Fibroblast of upper back skin (primary cell): ENCODE measurements at places on chromosomes 3 and 15.

GRCh38 chr15:74500401-74500800, 39.4 kb upstream of the UBL7 start:
- no peak for DNase-seq

- DNase-seq: peak; percentile 24
Measured at GRCh38 chr15:32029862-32030781, at the start of gene CHRNA7. Gene CHRNA7, plus strand, starts transcription at chr15:32030515. Its CDS starts 80 bp downstream, at chr15:32030595.

DNA sequence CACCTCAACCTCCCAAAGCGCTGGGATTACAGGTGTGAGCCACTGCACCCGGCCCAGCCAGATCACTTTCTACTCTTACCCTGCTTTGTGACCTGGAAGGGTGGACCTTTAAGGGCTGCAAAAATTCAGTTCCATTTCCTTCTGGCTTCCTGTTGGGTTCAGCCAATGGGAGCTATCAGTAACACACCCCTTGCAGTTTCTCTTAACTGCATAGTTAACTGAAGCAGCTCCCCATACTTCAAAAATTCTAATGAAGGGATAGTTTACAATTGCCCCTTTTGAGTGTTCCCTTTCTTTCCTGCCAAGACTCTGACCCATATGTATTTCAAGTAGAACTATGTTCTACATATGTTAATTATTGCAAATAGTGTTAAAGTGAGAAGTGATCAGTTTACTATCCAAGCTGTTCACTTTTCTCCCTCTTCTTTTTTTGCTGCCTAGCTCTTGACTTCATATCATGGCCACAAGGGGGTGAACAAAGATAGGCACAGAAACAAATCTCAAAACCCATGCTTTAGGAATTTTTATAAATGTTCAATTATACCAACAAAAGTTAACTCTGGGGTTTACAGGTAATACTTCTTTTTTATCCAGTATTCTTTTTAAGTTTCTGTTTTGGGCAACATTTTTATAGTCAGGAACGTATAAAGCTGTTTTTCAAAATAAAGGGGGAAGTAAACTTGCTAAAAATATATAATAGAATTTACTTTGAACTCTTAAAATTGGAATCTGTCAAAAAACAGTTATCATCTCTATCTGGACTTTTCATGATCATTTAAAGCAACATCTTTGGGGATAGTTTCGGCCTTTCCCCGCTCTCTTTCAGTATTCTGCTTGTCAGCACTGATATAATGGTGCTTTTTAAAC, 8.1 kb downstream of the PGBD4 start:
- peak; percentile 52 for DNase-seq

- peak; percentile 51 for DNase-seq
Measured at GRCh38 chr3:189947948-189948723, 172.6 kb downstream of the P3H2 start.

DNA sequence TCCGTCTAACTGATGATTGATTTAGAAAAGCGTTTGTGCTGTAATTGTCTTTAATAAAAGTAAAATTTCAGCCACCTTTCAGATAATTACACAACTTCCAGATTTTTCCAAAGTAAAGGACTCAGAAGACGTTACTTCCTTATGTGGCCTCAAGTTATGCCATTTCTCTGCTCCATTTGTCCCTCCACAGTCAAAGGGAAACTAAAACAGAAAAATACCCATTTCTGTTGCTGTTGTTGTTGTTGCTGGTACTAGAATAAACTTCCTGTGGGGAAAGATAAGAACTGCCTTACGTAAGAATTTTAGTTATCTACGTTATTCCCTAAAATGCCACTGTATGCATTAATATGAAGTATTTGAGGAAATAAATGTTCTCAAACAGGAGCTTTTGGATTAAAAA, 153.9 kb downstream of the P3H2 start:
- DNase-seq: no peak

- DNase-seq: no peak
Measured at GRCh38 chr3:44926921-44927320, 49.1 kb downstream of the ZDHHC3 start.

DNA sequence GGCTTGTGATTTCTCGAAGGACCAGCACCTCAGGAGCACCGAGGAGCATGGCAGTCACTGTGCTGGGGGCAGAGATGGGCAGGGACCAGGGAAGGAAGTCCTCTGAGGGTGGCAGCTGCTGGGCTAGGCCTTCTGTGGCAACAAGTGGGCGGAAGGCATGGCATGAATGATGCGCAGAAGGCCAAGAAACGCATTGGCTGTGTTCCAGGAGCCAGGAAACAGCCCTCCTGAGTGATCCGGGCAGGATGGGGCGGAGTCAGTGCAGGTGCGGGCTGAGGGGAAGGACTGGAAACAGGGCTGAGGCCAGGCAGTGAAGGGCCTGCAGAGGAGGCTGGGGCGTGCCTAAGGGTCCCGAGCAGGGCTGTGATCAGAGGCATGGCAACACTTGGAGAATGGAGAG, 23.6 kb downstream of the MRPS11 start:
- no peak for DNase-seq

DNA sequence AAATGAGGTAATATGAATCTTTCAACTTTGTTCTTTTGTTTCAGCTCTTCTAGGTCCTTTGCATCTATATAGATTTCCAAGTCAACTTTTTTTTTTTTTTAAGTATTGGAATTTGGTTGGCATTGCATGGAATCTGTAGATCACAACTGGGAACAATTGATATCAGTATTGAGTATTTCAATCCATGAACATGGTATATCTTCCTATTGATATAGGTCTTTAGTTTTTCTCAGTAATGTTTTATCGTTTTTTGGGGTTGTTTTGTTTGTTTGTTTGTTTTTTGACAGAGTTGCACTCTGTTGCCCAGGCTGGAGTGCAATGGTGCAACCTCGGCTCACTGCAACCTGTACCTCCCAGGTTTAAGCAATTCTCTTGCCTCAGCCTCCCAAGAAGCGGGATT, 137.2 kb downstream of the EEFSEC start:
- DNase-seq: no peak

GRCh38 chr15:26628879-26629529, 143.9 kb downstream of the GABRB3 start:
- peak; percentile 72 for DNase-seq

DNA sequence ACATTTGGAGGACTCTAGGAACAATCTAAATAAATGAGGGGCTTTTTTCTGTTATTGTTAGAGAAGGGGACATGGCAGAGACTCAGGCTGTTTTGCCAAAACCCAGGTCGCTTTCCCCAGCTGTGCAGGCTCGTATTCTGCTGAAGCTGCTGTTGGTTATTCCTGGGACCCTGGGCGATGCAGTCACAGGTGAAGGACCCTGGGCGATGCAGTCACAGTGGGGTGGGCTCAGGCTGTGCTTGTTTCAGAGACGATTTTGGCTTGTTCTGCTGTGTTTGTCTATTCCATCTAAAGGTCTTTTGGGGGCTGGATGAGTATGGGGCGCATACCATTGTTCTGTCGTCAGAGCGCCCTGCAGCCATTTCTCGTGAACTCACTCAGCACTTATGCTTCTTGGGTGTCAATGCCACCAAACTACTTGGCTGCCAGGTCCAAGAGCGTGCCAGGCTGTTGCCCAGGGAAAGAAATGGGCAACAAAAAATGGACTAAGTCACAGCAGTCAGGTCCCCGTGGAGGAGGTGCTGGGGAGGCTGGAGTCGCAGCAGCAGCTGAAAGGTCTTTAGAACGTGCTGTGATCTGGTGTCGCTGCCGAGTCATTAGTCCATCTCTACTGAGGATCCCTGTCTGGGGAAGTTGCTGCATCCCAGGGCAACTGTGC, 151.4 kb downstream of the CHDH start:
- no peak for DNase-seq

DNA sequence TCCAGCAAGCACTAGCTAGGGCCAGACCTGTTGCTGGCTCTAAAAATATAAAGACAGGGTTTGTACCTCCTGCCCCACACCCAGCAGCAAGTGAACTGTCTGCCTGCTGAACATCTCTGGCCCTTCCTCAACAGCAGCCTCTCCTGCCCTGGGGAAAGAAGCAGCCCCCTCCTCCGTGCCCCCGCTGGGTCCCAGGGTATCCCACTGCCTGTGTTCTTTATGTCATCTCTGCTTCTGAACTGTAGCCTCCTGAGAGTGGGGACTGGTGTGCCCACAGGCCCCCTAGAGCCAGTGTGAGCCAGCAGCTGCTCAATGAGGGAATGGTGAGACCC, 54.5 kb downstream of the ACAD9 start:
- DNase-seq: no peak

DNA sequence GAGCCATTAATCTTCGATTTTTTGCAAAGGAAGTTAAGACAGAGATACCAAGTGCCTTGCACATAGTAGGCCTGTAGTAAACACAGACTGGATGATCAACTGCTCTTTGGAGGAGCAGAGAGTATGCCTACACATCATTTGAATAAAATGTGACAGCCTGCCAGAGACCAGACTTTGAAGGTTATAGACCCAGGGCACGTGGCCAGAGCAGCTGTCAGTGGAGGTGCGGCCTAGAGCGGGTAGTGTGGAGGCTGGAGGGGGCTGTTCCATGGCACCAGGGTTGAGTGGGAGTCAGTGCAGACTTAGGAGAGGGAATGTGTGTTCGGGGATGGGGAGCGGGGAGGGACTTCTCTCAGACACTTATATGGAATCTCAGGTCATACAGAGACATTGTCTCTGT, 80.8 kb downstream of the SMAD3 start:
- DNase-seq: peak; percentile 84

- DNase-seq: no peak
Measured at GRCh38 chr15:43105077-43105736, 631 bp downstream of the UBR1 start.

- no peak for DNase-seq
Measured at GRCh38 chr3:136249091-136249490, 1.0 kb upstream of the PCCB start.

DNA sequence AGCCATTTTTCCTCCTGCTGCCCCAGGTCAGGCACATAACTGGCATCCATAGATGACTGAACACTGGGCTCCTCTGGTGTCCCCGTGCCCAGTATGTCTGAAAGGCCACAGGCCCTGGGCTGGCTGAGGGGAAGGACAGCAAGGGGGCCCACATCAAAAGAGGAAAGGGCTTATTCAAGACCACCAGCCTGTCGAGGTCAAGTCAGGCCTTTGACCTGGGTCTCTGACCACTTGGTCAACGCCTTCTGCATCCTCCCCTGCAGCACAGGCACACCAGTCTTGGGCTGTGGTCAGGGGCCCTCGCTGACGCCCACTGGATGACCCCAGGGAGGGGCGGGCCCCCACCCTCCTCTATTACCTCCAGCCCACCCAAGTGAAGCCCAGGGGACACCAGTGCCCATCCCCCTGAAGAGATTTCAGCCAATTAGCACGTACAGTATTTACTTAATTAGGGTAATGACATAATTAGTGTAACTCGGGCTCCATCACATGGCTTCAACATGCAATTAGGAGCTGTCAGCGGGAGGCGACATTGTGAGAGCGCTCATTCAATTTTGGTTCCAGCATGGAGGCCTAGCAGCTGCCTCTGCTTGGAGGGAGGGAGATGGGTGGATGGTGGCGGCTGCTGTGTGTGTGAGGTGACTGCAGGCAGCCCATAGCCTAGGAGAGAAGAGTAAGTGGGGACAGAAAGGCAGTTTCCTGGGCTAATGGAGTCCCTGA, 13.5 kb upstream of the DNAH1 start:
- DNase-seq: no peak

- DNase-seq: peak; percentile 82
Measured at GRCh38 chr15:100111125-100112060, 230.4 kb downstream of the ADAMTS17 start.

- peak; percentile 67 for DNase-seq
Measured at GRCh38 chr15:81491414-81492096, 117.5 kb upstream of the TMC3 start.

- peak; percentile 3 for DNase-seq
Measured at GRCh38 chr3:69997631-69998307, 1.8 kb upstream of the SAMMSON start.

GRCh38 chr15:52020221-52021085, 1.4 kb downstream of the MAPK6 start:
- peak; percentile 41 for DNase-seq

- DNase-seq: peak; percentile 86
Measured at GRCh38 chr3:98577178-98577895, 16.1 kb downstream of the CPOX start.

DNA sequence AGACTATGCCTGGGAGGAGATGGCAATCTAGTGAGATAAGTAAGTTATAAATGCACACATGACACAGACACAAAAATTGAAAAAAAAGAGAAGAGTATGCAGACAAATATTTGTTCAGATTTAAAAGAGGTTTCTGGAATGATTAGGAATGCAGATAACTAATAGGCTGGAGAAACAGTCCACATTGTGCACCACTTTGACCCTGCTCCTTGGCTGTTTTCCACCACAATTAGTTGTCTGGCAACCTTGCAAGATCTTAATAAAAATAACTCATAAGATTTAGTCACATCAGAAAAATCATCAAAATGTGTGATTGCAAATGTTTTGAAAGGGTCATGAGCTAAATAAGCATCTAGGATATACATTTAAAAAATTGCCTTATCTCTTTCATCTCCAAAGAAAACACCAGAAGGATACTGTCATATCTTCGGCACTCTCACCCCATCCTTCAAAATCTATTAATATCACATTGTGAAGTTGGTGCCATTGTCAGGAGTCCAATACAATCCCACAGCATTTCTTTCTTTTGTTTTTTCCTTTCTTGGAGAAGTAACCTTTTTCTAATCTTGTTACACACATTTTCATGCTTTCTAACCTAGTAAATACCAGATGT, 153.7 kb upstream of the KCNMB2 start:
- DNase-seq: peak; percentile 98

DNA sequence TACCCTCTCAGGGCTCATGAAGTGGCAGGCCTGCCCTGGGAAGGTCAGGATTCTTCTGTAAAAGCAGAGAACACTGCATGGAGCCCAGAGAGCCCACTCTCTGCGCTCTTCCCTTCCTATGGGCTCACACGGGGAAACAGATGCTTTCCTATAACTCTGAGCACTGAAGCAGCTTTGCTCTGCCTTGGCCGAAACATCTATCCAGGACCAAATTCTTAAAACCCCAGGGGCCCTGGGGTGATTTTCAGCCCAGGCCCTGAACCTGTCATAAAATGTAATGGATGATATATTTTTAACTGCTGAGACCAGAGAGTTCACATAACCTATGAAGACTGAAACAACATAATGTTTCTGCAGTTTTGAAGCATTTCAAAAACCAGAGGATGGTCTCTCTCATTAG, 249.9 kb upstream of the CTDSPL start:
- DNase-seq: no peak

DNA sequence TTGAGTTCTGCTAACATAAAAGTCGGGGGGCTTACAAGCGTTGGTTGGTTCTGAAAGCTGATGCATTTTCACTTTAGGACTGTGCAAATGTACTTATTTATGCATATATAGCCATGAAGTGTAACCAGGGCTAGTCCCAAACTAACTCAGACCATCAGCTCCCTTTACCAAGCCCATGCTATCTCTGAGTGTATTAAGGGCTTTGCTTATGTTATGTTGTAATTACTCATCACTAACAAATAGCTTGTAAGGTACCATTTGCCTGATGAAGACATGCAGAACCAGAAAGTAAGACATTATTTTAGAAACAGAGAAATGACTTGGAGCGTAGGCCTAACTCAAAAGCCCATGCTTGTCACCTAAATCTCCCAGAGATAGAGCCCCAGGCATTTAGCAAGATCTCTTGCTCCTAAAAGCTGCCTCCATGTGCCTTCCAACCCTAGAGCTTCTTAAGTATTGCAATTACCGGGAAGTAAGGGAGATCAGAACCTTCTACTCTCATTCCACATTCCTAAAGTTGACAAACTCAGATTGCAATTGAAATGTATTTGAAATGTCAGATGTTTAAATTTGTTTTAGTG, 362.9 kb upstream of the RBMS3 start:
- DNase-seq: no peak
